ENCODE measurements at places on chromosomes 12 and 14.

DNA sequence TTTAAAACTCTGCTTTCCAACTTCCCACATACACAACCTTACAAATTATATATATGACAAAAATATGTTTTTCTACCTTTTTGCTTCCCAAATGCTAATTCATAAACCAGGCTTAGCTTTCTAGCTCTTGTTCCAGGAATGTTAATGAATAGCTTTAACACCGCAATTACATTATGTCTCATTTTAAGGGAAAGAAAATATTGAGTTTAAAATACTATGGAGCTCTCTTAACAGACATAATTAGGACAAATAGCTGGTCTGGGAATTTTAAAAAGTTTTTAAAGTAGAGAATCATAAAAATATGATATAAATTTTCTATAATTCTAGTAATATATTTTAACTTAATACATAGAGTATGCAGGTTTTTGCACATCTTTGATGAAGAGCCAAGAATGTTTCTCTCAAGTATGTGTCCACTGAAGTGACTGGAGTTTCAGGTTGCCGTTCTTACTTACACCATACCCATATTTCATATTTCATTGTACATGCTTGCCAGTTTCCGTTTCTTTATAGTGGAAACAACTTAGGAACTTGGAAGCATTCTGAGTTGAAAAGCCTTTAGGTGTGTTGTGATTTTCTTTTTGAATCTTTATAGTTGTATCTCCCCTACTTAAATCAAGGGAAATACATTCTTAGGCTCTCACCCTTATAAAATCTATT is 90.6 kb upstream of the SLCO1C1 start:
- no peak for DNase-seq

GRCh38 chr14:102218688-102219087 is 79.0 kb downstream of the WDR20 start:
- DNase-seq = no peak

DNA sequence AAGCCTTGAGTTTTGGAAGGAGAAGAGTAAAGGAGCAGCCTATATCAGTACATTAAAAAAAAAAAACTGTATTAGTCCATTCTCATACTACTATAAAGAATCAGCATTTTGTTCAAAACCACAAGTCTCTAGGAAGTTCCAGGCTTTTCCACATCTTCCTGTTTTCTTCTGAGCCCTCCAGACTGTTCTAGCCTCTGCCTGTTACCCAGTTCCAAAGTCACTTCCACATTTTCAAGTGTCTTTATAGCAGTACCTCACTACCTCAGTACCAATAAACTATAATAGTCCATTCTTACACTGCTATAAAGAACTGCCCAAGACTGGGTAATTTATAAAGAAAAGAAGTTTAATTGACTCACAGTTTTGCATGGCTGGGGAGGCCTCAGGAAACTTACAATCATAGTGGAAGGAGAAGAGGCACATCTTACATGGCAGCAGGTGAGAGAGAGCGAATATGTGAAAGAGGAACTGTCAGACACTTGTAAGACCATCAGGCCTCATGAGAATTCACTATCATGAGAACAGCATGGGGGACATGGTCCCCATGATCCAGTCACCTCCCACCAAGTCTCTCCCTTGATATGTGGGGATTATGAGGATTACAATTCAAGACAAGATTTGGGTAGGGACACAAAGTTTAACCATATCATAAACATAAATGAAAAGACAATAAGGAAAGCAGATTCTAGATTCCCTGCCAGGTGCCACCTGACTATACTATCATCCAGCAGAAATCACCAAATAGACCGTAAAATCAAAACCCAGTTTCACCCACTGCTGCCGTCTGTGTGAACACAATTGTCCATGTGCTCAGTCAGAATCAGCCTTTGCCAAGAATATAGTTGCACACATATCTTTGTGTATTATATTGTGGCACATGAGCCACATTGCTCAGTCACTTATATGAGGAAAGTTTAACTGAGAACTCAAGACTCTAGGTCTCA is 27.8 kb downstream of the TOGARAM1 start:
- DNase-seq = no peak

GRCh38 chr14:55684956-55685584 is 105.1 kb downstream of the KTN1 start:
- no peak for DNase-seq

GRCh38 chr12:31897781-31898503 is 61.3 kb upstream of the RESF1 start:
- DNase-seq = no peak

GRCh38 chr12:128879898-128880764 is 26.9 kb downstream of the GLT1D1 start:
- no peak for DNase-seq

DNA sequence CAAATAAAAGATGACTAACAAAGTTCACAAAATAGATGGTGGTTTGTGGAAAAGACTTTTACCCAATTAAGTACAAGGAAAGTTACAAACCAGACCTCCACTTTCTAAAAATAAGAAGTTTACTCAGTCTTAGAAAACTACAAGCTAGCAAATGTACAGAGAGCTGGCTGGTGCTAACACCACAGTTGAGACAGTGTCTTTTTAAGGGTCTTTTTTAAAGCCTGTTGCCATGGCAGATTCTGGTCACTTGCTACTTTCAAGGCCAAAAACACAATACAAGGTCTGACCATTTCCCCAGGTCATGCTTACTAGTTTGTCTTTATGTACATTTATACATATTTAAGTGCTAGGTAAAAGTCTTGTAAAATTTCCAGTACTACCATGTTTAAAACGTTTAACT is 2.4 kb downstream of the BTG1 start:
- no peak for DNase-seq

- no peak for DNase-seq
Observed at GRCh38 chr14:68401317-68401716, 391.6 kb downstream of the ZFP36L1 start.

- DNase-seq = no peak
Observed at GRCh38 chr12:13740149-13740545, 241.3 kb downstream of the GRIN2B start.

GRCh38 chr12:113149361-113150150 is at the start of gene CFAP73:
Gene CFAP73 (plus strand): TSS chr12:113149724. CDS start chr12:113149858, 134 bp downstream.
- DNase-seq = peak; percentile 85
